ENCODE measurements at places on chromosomes 6 and 20.

GRCh38 chr6:31074401-31074800 lies 38.0 kb downstream of the C6orf15 start:
- no peak for DNase-seq

- no peak for DNase-seq
Observed at GRCh38 chr6:30955367-30956042, 14.7 kb downstream of the MUCL3 start.

GRCh38 chr6:147525519-147526209 lies 17.2 kb downstream of the SAMD5 start:
- no peak for DNase-seq

- no peak for DNase-seq
Observed at GRCh38 chr20:58033026-58033536, 195.4 kb downstream of the ANKRD60 start.

- DNase-seq, result no peak
Observed at GRCh38 chr20:51402201-51402600, 140.3 kb downstream of the NFATC2 start.

GRCh38 chr6:149895048-149895590 lies 2.8 kb downstream of the RAET1E start:
- no peak for DNase-seq

DNA sequence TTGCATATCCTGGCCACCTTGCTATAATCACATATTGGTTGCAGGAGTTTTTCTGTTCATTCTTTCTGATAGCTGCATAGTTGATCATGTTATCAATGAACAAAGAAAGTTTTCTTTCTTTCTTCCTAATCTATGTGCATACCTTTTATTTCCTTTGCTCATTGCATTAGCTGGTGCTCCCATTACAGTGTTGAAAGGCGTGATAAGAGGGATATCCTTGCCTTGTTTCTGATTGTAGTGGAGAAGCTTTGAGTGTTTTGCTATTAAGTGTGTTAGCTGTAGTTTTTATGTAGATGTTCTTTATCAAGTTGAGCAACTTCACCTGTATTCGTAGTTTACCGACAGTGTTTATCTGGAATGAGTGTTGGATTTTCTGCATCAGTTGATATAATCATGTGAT lies 14.6 kb downstream of the STXBP5 start:
- DNase-seq, result no peak

DNA sequence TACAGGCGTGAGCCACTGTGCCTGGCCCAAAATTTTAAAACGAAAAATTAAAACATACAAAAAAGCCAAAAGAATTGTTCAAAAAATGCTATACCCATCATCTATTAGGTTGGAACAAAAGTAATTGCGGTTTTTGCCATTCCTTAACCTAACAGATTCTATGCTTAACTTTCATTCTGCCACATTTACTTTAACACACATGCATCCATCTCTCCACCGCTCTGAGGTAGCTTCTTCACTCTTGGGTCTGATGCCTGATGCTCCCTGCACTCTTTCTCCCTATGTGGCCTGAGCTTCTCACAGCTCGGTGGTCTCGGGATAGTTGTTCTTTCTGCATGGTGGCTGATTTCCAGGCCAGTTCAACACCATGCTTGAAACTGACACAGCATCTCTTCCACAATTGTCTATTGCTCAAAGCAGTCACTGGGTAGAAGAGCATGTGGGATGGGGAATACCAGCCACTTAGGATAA lies 4.7 kb upstream of the MANBAL start:
- no peak for DNase-seq

DNA sequence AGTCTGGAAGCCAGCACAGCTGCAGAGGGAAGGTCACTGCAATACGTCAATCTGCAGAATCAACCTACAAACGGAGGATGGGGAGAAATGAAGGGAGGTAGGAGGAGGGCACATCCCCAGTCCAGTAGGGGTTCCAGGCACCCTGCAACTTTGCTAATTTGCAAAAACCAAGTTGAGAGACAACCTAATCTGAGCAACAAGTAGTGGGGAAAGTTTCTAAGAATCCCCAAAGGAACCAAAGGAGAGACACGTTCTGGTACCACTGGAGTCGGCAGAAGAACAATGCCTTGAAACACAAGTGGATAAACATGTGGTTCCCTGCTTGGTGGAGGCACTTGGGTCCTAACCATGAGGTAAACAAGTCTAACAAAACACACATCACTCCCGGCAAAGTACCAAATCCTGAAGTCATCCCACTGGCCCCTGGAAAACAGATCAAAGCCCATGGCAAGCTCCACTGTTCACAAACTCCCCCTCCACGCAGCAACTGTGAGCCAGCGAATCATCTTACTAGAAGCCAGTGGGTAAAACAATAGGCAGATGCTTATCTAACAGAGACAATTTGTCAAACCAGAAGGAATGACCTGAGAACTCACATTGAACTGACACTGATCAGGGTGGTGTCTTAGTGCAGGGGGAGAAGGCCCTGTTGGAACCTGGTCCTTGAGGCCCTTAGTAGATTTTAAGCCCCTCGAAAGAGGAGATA lies 4.7 kb downstream of the MRPS18A start:
- DNase-seq, result no peak

GRCh38 chr6:19869464-19869863 lies 32.3 kb downstream of the ID4 start:
- DNase-seq, result no peak

GRCh38 chr20:41064377-41064776 lies 35.8 kb downstream of the TOP1 start:
- no peak for DNase-seq

GRCh38 chr20:21661488-21662055 lies 43.9 kb upstream of the PAX1 start:
- DNase-seq, result no peak

DNA sequence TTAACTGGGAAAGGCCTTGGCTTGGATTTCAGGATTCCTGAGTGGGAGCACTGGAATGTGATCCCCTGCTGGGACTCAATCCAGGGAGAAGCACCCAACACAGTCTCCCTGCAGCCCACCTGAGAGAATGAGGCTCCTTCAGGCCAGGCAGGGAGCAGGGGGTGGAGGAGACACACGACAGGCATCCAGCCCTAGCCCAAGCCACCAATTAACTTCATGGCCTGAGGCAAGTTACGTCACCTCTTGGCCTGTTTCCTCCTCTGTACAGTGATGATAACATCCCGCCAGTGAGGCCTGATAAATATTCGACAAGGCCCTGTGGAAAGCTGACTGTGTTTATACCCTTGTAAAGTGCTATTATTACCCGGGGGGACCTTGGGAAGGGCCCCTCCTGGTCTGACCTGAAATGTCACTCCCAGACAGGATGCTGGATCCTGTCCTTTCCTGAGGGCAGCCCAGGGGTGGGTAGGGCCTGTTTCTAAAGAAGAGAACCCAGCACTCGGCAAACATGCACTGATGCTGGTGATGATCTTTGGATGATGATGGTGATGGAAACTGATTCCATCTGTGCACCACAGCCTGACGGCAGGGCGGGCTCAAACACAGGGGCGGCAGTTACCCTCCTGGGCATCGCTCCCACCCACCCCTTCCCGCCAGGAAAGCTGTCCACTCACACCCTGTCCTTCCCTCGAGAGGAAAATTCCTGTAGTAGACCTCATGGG lies 12.4 kb downstream of the FRS3 start:
- no peak for DNase-seq

Measured in SHP77 treated with DMSO at 0.1 percent for 48 hours (cell line).